ENCODE measurements at places on chromosomes 2 and 18.

DNA sequence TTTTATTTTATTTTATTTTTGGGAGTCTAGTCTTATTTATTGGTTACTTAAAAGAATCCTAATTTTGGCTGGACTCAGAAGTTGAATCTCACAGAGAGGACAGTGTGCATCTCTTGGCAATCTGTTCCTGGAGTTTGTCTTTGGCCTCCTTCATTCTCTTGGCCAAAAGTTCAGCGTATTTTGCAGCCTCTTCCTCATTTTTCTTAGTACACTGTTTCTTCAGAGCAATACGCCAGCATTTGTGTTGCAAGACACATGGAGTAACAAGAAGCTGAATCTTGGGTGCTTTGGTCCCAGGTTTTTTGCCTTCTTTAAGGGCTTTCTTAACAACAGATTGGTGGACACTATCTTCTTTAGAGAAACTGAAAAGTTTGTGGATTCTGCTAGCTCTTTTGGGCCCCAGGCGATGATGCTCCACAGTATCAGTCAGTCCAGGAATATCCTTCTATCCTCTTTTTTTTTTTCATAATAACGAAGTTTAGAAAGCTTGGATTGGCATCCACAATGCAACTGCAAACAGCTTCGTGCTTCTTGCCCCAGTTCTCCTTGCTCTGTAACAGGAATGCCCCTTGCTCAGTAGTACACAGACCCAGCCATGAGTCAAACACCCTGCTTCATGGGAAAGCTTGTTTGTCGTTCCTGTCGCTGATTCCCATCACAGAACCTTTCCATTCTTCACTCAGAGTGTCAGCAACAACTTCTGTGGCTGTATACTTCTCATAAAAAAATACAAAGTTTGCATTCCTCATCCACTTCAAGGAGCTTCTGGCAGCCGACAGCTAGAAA lies 34.8 kb upstream of the RFX8 start:
- DNase-seq, result no peak

DNA sequence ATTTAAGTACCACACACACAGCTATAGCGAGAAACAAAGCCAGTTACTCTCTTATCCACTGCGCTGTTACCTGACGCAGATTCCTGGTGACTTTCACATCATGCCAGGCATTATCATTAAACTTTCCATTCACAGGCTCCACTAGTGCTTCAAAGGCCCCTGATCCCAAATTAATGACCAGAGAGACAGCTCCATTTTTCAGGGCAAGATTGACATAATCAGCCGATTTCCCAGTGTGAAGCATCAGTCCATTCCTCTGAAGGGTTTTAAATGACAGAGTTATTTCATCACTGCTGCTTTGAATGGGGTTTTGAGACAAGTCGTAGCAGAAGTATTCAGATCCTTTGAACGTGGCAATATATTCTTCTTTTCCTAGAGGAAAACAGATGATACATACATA lies 408.7 kb downstream of the NRXN1 start:
- no peak for DNase-seq

GRCh38 chr2:189821953-189822748 lies 37.9 kb downstream of the PMS1 start:
- DNase-seq, result no peak

GRCh38 chr2:44442019-44442418 lies 80.3 kb downstream of the CAMKMT start:
- no peak for DNase-seq

GRCh38 chr2:101308432-101309210 lies at the start of gene RNF149:
Gene RNF149, minus strand, starts transcription at chr2:101308701. Its CDS starts 113 bp downstream, at chr2:101308588.
- DNase-seq, result peak; percentile 89
